IPS-NIHi11 (cell line): ENCODE measurements at places on chromosomes 2 and 18.

DNA sequence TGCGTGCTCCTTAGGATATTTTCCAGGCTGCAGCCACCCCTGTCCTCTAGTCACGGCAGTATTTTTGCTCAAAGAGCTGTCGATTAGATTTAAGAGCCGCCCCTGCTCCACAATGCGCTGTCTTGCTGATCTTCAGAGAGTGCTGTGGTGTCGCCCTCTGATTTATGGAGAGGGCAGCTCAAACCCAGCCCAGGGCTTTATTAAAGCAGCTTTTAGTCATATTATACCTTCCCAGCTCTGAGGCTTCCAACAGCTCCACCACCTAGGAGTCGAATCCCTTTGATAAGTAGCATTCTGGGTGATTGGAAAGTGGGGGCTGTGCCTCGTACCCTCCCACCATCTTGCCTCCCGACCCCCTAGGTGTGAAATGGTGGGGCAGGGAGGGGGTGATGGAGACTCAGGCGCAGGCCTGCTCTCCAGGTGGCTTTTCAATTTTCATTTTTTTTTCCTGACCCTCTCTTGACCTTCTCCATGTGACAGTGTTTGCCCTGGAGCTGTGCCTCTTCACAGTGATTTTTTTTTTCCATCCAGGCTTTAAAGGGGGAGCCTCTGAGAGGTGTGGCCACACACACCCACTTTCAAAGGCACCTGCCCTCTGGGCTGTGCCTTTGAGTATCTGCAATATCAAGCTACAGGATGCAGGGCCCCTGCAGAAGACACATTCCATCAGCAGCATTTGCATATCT is 53.1 kb upstream of the NRP2 start:
- DNase-seq: no peak

DNA sequence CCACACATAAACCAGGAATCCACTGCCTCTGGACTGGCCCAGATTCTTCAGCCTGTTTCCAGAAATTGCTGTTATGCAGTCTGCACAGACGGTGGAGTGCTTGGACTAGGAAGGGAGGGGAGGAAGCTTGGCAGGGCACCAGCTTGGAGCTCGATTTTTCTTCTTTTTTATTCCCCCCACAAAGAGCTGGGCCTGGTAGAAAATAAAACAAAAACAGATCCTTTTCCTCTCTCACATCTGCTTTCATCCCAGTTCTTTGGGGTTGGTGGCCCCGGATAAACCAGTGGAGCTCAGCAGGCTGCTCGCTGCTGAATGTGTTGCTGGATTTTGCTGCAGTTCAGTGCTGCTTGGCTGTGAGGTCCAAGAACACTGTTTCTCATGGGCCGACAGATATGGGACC is 16.0 kb downstream of the LRRTM1 start:
- no peak for DNase-seq

DNA sequence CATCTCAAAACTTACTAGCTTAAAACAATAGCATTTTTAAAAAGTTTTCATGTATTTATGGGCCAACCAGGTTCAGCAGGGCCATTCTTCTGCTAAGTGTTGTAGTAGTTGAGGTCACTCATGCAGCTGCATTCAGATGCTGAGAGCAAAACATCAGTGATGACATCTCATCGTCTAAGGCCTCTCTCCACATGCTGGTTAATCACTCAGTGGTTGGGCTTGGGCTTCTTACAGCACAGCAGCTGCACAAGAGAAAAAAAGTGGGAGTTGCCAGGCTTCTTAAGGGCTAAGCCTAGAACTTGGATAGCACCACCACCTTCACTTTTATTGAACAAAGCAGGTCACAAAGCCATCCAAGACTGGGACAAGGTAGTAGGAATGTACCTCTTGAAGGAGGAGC is 190.3 kb downstream of the IRS1 start:
- DNase-seq: no peak

DNA sequence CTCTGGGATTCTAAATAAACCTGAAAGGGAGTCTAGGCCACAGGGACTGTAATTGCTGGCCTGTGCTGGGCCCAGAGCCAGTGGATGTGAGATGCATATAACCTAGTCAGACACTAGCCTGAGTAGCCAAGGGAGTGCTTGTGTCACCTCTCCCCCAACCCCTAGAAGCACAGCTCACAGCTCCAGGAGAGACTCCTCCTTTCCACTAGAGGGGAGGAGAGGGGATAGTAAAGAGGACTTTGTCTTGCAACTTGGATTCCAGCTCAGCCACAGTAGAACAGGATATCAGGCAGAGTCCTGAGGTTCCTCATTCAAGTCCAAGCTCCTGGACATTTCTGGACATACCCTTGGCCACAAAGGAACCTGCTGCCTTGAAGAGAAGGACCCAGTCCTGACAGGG is 18.4 kb upstream of the EVA1A start:
- no peak for DNase-seq

GRCh38 chr2:47026748-47027534 is 111.3 kb upstream of the MCFD2 start:
- no peak for DNase-seq
